Amygdala (tissue), 56 donors: ENCODE measurements at places on chromosomes 16 and 17.

DNA sequence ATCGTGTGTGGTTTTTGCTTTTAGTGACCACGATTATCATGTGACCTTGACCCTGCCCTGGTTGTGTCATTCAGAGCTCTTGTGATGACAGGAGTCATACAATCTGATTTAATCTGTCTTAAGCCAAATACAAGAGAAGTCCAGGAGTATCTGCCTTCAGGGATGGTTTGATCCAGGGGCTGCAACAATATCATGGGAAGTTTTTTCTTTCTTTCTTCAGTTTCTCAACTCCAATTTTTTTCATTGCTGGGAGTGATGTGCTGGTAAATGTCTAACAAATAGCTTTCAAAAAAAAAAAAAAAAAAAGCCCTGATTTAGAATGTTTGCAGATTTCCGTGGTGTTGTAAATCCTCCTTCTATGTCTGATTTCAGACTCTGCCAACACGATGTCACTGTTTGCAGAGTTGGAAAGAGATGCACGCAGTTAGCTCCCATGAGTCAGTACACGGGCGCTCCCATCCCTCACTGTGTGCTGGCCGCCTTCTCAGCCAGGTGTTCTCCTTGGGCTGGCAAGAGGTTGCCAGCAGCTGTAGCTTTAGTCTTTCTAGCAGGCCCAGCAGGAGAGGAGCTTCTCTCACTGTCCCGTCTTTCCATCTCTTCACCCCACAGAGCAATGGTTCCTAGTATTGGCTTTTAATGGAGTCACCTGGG is 229.7 kb downstream of the SNX29 start:
- DNase-seq: no peak

DNA sequence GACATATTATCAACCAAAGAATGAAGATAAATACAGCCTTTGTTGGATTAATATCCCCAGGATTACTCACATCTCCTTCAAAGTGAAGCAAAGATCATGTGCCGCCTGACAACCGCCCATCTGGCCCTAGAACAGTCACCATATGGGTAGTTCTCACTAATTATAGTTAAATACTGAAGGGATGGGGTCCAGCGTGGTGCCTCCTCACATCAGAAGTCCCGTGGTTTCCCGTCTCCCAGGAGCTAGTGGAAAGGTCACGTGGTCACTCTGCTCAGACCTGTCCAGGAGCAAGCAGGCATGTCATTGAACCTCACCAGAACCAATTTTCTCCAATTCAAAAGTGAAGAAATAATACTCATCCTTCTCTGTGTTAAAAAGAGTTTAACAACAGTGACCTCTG is 434.5 kb downstream of the SHISA9 start:
- DNase-seq: no peak

DNA sequence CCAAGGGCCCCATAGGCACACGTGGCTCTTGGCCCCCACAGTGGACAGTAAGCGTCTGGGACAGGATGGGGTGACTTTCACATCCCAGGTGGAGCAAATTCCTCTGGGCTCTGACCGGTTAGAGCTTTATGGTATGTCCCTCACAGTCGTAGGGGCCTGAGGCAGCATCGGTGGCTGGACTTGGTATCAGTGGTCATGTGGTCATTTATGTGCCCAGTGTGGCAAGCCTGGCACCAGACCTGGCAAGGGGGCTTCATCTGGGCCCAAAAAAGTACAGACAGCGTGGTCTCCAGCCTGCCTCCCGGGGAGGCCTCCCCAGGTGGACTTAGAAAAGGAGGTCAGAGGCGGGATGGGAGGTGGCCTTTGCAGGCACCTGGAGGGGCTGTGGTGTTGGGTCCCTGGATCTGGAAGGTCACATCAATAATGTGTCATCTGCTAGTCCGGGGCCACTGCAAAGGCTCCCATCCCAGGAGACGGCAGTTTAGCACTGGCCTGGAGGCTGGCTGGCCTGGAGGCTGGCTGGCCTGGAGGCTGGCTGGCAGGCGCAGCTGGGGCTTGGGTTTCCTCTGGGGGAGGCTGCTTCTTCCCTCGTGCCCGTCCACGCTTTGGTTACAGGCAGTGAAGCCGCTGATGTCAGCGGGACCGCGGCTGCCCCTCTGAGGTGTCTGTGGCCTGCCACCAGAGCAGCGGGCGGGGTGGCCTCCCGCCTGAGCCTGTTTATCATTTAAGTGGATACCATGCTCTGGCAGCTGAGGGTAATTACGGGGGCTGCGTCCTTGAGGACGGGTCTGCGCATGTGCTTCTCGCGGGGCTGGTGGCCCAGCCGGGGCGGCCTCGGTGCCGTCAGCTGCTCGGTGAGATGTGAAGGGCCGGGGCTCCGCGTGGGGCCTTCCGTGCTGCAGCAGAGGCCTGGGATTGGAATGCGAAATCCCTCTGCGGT is 20.7 kb upstream of the CBX4 start:
- DNase-seq: no peak

DNA sequence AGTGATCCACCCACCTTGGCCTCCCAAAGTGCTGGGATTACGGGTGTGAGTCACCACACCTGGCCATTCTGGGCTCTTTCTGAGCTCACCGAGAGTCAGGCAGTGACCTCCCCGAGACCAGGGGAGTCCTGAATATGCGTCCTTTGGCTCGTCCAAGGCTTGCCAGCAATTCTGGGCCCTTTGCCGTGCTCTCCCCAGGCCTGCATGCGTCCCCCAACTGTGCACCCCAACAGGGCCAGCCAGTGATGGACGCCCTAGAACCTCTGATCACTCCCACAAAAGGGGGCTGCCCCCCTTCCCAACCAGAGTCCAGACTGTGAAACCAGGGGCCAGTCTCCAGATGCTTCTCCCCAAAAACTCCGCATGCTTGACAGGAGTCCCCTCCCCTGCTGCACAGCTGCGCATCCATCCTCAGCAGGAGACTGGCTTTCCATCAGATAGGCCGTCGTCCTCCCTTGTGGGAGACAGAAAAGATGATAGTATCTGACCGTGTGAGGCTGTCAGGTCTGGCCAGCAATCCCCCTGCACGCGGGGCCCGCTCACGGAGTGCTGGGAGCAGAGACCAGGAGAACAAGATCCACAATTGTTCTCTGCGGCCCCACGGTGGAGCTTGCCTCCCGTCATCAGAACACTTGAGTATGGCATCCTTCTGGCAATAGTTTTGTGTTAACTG is 15.5 kb downstream of the HS3ST6 start:
- no peak for DNase-seq

- DNase-seq: no peak
These were observed 424 bp downstream of the YBX2 start for GRCh38 chr17:7293816-7294613.

DNA sequence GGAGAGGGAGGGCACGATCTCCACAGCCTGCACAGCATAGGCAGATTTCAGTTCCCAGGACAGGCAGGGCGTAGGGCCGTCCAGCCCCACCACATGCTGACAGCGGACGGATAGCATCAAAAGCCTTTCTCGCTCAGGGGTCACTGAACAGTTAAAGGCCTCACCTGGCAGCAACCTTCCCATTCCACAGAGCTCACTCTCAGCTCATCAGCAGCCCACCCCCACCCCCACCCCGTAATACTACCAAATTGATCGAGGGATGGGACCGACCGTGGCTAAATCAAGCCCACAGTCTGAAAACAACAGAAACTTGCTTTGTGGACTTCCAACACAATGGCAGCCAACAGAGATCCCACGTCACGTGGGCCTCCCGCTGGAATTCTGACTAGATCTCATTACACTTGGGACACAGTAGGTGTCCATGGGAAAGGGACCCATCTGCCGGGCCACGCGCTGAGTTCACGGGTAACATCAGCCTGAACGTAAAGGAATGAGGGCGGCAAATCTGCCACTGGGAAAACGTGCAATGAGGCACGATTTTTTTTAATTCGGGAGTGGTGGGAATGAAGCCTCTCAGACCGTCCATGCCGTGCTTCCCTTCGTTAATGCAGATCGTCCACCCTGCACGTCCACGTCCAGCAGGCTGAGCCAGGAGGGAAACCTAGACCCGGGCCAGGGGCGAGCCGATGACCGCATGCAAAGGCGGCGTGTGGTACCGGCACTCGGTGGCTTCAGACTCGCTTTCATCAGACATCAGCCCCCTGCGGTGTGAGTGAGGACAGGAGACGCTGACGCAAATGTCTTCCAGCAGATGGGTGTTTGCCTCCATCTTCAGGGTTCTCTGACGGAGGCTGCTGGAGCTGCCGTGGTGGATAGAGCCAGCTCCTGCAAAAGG is 92.1 kb downstream of the TBC1D16 start:
- no peak for DNase-seq

DNA sequence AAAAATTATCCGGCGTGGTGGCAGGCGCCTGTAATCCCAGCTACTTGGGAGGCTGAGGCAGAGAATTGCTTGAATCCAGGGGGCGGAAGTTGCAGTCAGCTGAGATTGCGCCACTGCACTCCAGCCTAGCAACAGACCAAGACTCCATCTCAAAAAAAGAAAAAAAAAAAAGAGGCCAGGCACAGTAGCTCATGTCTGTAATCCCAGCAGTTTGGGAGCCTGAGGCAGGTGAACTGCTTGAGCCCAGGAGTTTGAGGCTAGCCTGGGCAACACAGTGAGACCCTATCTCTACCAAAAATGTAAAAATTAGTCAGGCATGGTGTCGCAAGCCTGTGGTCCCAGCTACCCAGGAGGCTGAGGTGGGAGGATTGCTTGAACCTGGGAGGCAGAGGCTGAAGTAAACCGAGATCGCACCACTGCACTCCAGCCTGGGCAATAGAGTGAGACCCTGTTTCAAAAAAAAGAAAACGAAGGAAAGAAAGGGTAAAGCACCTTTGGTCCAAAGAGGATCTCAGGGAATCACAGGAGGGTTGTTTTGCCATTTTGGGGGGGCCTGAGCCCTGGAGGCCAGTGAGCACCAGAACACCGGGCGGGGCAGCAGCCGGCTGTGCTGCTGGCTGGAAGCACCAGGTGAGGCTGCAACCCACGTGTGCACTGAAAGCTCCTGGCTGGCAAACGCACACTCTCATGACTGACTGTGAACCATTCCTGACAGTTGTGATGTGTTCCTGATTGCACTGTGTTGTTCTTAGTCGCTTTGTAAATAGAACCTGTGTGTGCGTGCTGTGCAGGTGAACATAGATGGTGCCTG is 18.4 kb downstream of the HS3ST6 start:
- DNase-seq: no peak

DNA sequence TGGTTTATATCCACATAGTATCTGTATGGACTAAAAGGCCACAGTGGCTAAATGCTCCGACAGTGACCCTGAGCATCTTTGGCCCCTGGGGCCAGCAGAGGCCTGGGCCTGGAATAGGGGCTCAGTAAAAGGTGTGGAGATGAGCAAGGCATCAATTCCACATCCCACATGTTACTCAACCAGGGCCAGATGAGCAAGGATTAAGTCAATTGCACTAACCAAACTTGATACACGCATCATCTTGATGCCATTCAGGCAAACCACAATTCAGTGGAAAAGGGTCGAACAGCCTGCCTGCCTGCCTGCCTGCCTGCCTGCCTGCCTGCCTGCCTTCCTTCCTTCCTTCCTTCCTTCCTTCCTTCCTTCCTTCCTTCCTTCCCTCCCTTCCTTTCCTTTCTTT is 53.5 kb upstream of the DNAJA2 start:
- DNase-seq: no peak

- DNase-seq: no peak
These were observed 25.6 kb upstream of the CACNG1 start for GRCh38 chr17:67018471-67019434.

DNA sequence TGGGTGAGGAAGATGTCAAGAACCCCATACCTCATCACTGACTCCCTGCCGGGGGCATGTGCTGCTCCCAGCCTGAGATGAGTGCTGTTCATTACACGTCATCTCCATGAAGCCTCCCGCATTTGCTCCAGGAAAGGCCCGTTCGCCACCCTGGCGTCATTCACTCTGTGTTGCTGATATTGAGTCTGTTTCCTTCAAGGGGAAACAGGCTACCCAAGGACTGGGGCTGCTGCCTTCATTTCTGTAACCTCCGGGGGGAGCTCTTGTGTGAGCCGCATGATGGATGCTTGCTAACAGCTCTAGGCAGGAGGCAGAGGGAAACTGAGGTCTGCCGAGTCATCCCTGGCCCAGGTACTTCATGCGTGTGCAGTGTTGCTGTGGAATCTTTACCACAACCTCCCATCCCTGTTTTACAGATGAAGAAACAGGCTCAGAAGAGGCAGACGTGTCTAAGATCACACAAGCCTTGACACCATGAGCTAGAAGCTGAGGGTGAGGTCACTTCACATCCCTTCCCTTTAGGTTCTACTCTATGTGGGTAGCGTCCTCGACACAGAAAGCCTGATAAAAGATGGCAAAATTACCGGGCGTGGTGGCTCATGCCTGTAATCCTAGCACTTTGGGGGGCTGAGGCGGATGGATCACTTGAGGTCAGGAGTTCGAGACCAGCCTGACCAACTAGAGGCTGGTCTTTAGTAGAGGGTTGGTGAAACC is 3.5 kb upstream of the ARMC5 start:
- no peak for DNase-seq
